ENCODE measurements at places on chromosomes 1 and 21. TPM values are rescaled to one million over a fixed set of nuclear protein-coding genes. Genes with fewer than 3 reads are reported as not detected.

Gene SMG7
- polyA plus RNA-seq: 21.8 TPM

Gene SPOCD1
- polyA plus RNA-seq: 0.42 TPM

Gene RGS8
- polyA plus RNA-seq: 0.38 TPM

Gene LAMC2
- 2.9 TPM for polyA plus RNA-seq

Gene SOX13
- 16.4 TPM for polyA plus RNA-seq

Gene KRTAP19-3
- not detected for polyA plus RNA-seq

Gene S100A9
- polyA plus RNA-seq: 22.8 TPM

Gene NHLH1
- 0.08 TPM for polyA plus RNA-seq

Gene CKS1B
- polyA plus RNA-seq: 41.7 TPM

Gene ZNF648
- polyA plus RNA-seq: 0.12 TPM

Gene TMPRSS2
- 0.01 TPM for polyA plus RNA-seq

Gene GPN2
- polyA plus RNA-seq: 14.6 TPM

Gene GPR61
- 0.25 TPM for polyA plus RNA-seq

Gene S100A4
- 160 TPM for polyA plus RNA-seq

Gene OR2T35
- not detected for polyA plus RNA-seq

Gene GSTM5
- 259 TPM for polyA plus RNA-seq

Gene PRR9
- 0.13 TPM for polyA plus RNA-seq

Gene RGS13
- 0.29 TPM for polyA plus RNA-seq

Gene DCDC2B
- polyA plus RNA-seq: not detected

Gene COL11A1
- polyA plus RNA-seq: 2.4 TPM

Gene NPPA
- polyA plus RNA-seq: 0.86 TPM

Gene PLEKHN1
- not detected for polyA plus RNA-seq

Gene SPRR2B
- 3.2 TPM for polyA plus RNA-seq

Gene ORC1
- 0.43 TPM for polyA plus RNA-seq

Gene DHRS3
- 32.5 TPM for polyA plus RNA-seq

Gene LMX1A
- 0.15 TPM for polyA plus RNA-seq

Gene KCNK1
- polyA plus RNA-seq: 3.1 TPM

Gene FALEC
- 0.51 TPM for polyA plus RNA-seq

Gene SNX7
- 33.0 TPM for polyA plus RNA-seq

Gene DENND4B
- polyA plus RNA-seq: 20.9 TPM

Gene DEPDC1
- polyA plus RNA-seq: 0.42 TPM

Gene OR2T2
- not detected for polyA plus RNA-seq

Gene ZNF593
- 1.8 TPM for polyA plus RNA-seq

Gene KCNJ9
- 0.01 TPM for polyA plus RNA-seq

Gene AMIGO1
- polyA plus RNA-seq: 18.0 TPM

Gene NTNG1
- 0.53 TPM for polyA plus RNA-seq

Gene ZNF593OS
- polyA plus RNA-seq: 0.54 TPM

Gene CR2
- polyA plus RNA-seq: 0.08 TPM

Gene GJA4
- polyA plus RNA-seq: 7.9 TPM

Gene YBX1
- polyA plus RNA-seq: 909 TPM

Gene GPX7
- polyA plus RNA-seq: 23.7 TPM

Data from ovary (tissue), 10 donors.